ENCODE measurements at places on chromosomes 2 and 18.

DNA sequence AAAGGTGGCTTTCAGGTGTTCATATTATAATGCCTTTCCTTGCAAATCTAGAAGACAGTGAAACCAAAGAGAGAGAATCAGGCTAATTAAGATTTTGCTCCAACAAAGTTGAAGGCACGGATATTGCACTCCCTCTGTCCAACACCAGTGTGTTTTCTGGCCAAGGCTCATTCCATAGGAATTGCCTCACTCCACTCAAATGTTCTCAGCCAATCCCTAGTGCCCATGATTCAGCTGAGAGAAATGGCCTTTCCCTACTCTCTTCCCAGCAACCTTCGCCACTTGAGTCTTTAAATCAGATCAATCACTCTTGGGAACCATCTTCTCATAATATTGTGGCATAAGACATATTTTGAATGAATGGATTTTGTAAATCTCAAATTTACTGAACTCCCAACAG, 768.2 kb upstream of the ACVR2A start:
- no peak for DNase-seq

DNA sequence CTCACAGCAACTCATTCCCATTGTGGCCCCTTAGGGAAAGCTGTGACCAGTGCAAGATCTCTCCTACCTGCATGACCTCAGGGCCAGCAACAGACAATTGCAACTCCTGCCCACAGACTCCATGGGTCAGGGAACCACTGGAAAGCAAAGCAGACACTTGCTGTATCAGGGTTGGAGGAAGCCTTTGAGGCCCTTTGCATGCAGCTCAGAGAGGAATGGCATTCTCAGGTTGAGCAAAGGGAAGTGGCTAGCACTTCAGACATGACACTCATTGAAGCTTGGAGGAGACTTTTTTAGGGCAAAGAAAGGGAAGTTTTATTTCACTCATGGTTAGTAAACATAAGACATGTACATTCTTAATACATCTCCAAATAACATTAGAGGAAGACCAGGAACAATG, 22.1 kb downstream of the IL1F10 start:
- DNase-seq: no peak

DNA sequence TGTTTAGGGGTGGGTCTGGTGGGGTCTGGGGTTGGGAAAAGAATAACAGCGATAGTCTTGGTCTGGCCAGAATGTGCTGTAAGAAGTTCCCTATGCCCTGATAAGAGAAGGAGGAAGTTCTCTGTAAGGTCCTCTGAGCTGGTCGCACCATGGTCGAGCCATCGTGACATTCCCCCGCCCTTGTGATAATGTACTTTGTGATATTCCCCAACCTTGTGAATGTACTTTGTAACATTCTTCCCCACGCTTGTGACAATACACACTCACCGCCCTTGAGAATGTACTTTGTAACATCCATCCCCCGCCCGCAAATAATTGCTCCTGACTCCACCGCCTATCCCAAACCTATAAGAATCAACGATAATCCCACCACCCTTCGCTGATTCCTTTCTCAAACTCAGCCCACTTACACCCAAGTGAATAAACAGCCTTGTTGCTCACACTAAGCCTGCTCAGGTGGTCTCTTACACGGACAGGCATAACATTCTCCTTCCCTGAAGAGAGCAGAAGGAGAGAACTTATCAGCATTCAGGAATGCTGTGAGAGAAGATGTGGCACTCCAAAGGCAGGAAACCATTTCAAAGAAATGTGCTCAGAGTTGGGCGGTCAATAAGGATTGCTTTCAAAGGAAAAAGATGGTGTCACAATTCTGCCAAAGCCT, 17.8 kb upstream of the DUSP19 start:
- DNase-seq: no peak

DNA sequence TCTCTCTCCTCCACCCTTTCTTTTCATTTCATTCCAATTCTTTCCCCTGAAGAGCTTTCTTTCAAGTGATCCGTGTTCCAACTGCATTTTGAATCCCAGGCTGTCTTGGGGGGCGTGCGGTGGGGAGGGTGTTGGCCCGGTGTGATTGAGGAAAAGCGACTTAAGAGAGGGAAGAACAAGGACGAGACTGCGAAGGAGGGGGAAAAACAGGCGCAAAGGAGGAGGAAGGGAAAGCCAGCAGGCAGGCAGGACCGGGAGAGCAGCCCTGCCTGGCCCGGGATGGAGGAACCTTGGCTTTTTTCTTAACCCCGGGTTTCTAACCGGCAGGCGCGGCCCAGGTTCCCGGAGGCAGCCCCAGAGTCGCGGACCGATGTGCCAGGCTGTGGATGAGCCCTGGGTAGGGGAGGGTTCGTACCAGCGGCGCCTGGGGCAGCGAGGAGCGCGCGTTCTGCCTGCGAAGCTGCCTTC, 1.3 kb downstream of the ADCYAP1 start:
- no peak for DNase-seq

DNA sequence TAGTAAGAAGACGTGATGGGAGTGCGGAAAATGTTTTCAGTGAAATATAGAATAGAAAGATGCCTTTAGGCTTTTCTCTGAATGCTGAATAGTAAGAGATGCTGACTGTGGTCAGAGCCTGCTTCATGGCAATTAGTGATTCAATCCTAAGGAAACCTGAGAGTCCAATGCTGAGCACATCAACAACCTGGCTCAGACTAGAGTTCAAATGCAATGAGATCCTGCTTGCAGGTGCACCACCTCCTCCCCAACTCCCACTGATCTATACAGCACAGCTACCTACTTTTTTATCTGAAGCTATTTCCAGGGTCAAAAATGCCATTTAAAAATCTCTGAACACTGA, 65.4 kb downstream of the AAK1 start:
- DNase-seq: no peak

DNA sequence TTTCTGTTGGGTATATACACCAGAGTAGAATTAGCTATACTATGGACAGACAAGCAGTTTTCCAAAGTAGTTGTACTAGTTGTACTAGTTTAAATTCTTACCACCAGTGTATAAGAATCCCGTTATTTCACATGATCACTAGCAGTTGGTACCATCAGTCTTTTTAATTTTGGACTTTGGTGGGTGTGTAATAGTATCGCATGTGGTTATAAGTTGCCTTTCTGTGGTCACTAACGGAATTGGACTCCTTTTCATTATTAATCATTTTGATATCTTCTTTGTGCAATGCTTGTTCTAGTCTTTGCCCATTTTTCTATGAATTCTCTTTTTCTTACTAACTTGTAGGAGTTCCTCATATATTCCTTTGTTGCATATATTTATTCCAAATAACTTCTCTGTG, 89.8 kb downstream of the ASXL2 start:
- no peak for DNase-seq

DNA sequence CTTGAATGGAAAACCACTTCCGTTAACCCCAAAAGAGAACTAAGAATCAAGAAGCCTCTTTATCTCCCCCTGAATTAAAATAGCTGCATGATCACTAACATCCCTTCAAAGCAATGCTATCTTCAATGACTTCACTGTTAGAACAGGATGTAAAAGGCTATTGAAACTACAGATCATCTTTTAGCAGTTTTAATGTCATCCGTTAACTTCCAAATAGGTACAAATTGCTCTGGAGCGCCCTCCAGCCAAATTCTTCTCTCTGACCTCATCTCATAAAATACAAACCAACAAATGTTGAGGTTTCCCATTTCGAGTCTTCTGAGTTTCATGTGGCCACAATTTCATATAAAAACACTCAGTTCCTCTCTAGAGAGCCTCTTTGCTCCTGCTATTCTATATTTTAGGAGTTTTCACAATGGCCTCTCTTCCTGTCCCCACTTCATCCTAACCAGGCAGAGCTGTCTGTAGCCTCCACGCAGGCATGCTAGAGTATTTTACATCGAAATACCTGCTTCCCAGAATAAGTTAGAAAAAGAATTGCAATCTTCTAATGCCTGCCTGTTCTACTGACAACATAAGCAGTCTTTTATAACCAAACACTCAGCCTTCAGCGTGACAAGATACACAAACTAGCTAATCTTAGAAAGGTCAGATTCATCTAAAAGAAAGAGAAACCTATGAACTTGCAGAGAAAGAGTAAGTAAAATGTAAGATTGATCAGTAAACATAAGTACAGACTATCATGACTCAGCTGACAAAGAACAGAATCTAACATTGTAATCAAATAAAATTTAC, 37.9 kb downstream of the B4GALT6 start:
- DNase-seq: no peak

DNA sequence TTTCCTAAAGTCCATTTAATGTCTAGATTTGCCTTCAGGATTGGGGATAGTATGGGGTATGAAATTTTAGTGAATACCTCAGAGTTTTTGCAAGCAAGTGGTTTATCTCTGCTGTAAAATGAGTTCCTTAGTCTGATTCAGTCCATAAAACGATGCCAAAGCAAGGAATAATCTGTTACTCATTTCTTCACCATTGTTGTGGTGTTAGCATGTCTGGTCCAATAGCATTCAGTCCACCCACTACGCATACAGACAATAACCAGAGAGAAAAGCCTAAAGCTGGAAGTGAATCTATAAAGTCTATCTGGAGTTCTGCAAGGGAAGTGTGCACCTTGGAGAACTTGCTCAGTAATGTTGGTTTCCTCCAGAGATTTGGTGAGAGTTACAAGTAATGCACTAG, 12.9 kb upstream of the DPP4 start:
- no peak for DNase-seq

- no peak for DNase-seq
These were observed 713.1 kb upstream of the SOX11 start for GRCh38 chr2:4979111-4979510.

- DNase-seq: no peak
These were observed 16.6 kb upstream of the HRH4 start for GRCh38 chr18:24443870-24444269.

DNA sequence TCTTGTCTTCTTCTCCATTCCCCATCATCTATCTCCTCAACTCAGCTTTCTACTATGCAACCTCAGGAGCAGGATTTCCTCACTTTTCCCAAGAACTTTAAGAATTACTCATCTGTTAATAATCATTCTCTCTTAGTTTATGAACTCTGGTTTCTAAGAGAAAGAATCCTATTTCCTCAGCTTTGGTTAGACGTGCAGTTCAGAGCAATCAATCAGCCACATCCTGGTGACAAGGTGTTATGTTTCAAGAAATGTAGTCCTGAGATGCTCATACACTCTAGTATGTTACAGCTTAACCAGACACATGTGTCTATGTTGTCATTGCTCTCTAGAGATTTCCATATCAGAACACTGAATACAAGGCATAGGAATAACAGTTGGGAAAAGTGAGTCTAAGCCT, 277.9 kb downstream of the MBD2 start:
- DNase-seq: no peak

GRCh38 chr2:240579771-240580614, 6.5 kb upstream of the CAPN10 start:
- DNase-seq: no peak

DNA sequence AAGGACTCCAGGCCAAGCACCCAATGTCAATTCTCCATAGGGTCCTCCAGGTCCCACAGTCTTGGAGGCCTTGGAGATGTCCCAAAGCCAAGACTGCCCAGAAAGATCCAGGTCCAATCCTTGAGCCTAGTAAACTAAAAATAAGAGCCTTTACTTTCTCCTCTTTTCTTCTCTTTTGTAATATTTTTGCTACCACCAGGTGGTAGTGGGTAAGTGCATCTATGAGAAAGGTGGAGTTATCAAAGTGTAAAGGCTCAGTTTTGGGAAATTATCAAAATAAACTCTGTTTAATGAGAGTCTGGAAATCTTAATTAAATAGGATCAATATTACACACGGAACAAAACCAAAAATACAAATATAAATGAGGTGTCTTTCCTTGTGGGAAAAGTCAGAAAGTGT, 276.4 kb downstream of the ALK start:
- DNase-seq: no peak

GRCh38 chr2:216486708-216487107, 11.9 kb upstream of the RPL37A start:
- DNase-seq: no peak

- DNase-seq: no peak
These were observed 42.1 kb downstream of the INSIG2 start for GRCh38 chr2:118130385-118130784.

DNA sequence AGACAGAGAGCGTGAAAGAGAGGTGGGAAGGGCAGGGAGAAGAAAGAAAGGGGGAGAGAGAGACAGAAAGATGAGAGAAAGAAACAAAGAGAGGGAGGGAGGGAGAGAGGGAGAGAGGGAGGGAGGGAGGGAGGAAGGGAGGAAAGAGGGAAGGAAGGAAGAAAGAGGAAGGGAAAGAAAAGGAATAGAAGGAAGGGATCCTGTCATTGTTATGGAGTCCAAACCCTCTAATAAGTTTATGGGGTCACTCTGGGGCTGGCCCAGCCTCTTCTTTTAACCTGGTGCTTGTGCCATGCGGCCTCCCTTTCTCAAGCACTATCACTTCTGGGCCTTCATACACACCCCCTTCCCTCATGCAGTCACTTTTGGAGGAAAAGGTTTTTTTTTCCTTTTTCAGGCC, 58.5 kb downstream of the FAM161A start:
- DNase-seq: no peak

DNA sequence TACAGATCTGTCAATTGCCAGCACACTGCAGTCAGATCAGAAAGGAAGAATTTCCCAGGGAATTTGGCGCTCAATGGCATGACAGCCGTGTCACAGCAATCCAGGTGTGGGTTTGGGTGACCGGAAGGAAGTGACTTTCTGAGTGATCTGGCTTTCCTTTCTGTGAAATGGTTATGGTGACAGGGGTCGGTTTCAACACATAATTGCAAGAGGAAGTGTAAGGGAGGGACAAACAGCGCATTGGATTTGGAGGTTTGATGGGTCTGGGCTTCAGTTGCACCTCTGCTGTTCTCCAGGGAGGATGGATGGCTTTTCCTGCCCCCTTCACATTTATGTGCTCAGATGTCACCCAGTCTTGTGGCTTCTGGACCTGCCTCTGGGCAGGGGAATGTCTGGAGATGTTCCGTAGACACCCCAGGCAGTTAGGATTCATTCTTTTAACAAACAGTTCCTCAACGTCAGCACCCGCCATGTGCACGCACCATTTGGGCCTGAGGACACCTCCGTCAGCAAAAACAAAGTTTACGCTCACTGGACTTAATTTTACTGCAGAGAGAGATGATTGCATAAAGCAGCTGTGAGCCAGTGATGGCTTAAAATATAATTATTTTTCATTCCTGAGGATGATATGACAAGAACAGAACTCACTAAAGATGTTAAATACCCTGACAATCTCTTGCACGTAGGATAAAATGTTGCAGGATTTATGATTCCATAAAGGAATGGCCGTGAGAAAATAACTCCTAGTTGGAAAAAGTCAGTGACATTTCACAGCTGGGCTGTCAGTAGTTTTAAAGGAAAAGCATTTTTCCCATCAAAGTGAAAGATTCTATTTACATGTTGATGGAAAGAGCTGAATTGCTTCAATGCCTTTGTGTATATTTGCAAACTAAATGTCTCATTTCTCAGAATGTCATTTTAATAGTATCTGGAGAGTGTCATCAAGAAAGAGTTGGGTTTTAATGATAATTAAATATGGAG, 36.9 kb downstream of the MBP start:
- no peak for DNase-seq
